ENCODE measurements at places on chromosomes 2 and 18.

- DNase-seq = peak; percentile 70
These were observed at the start of gene KCMF1 for GRCh38 chr2:84970868-84971509. Gene KCMF1 (plus strand): TSS chr2:84971161. CDS start chr2:84971452, 291 bp downstream.

DNA sequence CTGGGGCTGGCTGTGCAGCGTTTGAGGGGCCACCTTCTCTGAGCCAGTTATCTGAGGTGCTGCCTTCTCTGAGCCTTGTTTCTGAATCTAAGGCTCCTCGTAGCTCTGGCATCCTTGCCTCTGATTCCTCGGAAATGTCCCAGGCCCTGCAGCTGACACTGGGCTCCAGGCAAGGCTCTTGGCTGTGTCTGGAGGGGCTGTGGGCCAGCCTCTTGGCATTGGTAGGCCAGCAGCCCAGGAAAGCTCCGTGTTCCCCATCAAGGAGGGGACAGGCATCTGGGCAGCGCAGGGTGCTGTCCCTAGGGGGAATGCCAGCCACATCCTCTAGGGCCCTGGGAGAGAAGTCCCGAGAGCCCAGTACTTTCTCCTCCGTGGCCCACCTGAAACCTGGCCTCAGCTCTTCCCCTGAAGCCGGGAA is 40.7 kb upstream of the TAF1B start:
- DNase-seq = no peak

GRCh38 chr2:55090702-55091101 is 40.5 kb upstream of the RTN4 start:
- DNase-seq = no peak

GRCh38 chr2:233830111-233830802 is 24.1 kb downstream of the HJURP start:
- DNase-seq = no peak

DNA sequence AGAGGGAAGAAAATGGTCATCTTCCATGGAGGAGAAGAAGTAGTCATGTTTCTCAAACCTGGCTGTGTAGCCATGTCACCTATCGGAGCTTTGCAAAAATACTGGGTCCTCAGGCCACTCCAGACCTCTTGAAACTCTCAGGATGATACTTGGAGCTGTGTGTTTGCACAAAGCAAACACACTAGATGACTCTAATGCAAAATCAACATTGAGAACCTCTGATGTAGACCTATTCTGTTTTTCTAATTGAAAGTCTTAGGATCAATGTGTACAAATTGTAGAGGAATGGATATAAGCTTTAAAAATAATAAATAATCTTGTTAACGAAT is 444.3 kb downstream of the RND3 start:
- no peak for DNase-seq

- no peak for DNase-seq
These were observed 376.3 kb upstream of the UBE2E3 start for GRCh38 chr2:180604077-180604476.

DNA sequence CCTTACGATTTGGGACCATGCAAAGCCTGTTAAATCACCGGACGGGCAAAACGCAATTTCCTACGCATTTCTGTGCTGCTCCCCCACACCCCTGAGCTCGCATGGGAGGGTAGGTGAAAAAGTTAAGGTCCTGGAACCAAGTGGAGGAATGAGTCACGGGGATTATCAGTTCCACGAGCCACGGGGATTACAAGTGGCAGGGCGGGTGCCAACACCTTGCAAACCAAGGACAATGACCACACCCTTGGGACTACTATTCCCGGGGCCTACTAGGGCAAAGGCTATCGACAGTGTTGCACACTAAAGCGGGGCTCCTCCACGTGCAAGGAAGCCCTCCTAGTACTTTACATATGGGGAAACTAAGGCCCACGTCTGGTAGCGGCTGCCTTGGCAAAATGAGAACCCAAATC is 447 bp downstream of the RETSAT start:
- DNase-seq = peak; percentile 10

GRCh38 chr2:136248242-136248641 is 130.3 kb upstream of the CXCR4 start:
- DNase-seq = no peak

GRCh38 chr2:112482309-112483041 is 519 bp downstream of the TTL start:
- peak; percentile 18 for DNase-seq

GRCh38 chr2:102021779-102022178 is 30.0 kb downstream of the IL1R2 start:
- DNase-seq = no peak

DNA sequence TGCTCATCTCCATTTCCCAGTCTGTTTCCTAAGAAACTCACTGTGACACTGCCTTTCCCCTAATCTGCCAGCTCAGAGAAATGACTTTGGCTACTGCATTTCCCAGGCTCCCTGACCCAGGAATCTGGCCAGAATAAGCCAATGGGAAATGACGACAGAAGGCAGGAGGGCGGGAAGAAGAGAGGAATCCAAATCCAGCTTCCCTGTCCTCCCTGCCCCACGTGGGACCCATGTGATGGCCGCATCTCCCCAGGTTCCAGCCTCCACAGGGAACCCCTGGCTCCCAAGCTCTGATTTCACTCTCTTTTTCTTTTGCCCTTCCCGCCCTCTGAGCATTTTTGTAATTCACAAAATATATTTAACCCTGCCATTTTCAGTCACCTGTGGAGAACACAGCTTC is 37.8 kb upstream of the RAB12 start:
- no peak for DNase-seq

DNA sequence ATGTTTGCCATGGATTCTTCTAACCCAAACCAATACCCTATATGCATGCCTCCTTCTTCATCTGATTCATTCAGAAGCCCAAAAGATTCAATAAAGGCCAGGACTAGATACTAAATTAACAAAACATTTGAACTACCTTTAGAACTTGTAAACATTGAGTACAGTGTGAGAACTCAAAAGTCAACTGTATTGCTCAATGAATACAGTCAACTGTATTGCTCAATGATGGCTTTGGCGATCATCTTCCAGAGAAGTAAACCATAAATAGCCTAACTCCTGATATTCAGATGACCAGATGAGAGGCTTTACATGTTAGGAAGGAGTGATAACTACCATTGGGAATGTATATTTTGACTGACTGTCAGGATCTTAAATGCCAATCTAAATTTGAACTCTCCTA is 206.5 kb upstream of the ITGA4 start:
- DNase-seq = no peak

DNA sequence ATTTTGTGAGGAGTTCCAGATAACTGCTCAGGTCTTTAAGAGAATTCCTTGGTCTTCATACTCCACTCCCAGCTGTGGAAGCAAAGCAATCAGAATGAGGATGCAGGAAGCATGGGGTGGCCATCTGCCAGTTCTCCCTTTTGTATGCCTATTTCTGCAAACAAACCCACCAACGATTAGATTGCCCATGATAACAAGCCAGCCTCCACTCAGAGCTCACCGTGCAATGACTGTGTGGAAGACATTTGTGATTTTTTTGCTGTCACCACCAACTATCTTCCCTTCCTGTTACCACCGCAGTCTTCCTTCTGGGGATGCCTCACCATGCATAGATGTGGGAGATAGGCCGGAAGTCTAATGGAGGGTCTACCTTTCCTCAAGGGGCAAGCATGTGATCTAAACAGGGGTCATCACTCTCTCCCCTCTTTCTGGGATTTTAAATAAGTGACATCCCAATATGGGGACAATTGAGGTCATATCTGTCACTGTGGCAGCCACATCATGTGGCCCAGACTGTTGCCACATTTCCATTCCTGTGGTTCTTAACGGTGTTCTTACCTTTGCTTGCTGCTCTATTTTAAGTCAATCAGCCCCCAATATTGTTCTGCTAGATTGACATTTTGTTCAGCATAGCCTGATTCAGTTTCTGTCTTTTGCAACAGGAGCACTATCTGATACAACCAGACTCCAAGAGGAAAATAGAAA is 4.4 kb downstream of the AFF3 start:
- no peak for DNase-seq

DNA sequence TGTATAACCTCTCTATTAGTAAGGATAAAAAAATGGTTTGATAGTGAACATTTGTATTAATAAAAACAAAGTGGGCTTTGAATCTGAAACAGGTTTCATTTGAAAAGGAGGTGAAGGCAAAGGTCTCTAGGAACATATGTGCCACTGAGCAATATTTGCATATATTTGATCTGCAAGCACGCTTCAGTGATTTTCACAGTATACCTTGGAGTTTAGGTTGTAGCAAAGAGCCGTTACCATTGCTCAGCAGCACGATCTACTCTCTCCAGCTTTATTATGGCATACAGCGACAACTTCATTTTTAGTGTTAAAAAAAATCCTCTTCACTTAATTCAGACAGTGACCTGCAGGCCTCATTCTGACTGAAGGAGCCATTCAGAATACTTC is 75.8 kb upstream of the ZEB2 start:
- DNase-seq = no peak

Data from CD4-positive, alpha-beta T cell treated with Interleukin-4 for 4 hours (primary cell).